ENCODE measurements at places on chromosomes 7 and 10.

DNA sequence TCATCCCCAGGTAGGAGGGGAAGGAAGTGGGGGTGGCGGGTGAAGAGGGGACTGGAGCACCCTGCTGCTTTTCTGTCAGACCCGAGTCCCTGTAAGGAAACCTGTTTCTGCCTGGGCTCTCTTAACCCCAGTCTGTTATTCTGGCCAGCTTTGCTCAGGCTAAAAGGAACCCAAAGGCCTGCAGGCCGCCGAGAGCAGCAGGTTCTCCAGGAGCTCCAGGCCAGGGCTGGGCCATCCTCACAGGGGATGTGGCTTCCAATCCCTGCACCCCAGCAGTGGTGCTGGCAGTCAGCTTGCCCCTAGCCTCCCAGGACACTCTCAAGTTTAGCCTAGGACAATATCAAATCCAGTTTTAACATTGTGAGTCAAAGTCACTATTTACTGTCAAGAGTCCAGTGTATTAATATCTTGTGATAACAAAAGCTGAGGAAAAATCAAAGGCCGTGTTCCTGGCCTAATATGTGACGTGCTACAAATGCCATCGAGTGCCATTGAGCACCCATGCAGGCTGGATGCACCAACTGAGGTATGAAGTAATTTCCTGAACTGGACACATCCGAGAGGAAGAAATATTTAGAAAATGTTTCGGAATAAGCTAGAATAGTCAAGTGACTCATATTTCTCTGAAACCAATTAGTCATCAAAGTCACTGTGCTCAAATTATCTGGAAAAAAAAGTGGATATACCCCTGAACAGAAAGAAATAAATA, 7.0 kb downstream of the PKD1L1 start:
- DNase-seq: no peak

DNA sequence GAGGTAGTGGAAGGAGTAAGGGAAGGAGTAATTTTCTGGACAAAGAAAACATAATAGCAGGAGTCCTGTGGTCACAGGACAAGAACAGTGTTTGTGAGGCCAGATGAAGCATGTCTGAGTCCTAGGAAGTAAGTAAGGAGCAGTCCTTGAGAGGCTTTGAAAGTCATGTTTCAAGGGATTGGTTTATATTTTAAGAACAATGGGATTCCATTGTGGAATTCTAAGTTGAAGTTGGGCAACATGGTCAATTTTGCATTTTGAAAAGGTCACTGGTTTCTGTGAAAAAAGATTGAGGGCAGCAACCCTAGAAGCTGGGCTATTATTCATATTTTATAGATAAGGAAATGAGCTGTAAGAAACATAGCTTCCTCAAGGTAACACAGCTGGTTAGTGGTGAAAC, 10.8 kb upstream of the SLC25A28 start:
- no peak for DNase-seq

GRCh38 chr10:23293145-23293724, 51.4 kb downstream of the C10orf67 start:
- DNase-seq: no peak

- DNase-seq: no peak
Observed at GRCh38 chr7:22589641-22590201, 89.7 kb upstream of the STEAP1B start.

DNA sequence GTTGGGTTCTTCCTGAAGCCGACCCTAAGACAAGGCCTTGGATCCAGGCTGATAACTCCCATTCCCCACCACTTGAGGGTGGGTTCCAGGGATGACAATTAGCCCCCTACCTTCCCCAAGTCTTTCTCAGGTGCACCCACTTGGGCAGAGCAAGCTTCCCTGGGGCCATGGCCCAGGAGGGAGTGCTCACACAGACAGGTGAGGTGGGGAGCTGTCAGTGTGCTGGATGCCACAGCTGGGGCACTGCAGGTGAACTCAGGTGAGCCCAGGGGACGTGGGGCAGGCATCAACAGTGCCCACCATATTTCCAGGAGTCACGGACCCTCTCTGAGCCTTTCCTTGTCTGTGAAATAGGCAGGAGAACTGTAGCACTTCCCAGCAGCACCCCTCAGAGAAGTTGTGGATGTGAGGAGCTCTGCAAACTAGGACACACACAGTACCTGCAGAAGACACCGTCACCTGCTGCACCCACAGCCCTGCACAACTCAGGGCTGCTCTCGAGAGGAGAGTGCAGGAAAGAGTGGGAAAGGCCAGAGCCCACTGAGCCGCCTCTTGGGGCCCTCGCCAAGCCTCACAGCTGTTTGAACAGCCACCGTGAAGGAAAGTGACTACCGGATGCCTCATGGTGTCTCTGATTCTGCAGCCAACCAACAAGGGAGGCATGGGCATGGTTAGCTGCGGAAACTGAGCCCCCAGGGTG, 17.9 kb downstream of the SH3PXD2A start:
- no peak for DNase-seq

- no peak for DNase-seq
Observed at GRCh38 chr10:28676326-28676967, 874 bp upstream of the BAMBI start.

DNA sequence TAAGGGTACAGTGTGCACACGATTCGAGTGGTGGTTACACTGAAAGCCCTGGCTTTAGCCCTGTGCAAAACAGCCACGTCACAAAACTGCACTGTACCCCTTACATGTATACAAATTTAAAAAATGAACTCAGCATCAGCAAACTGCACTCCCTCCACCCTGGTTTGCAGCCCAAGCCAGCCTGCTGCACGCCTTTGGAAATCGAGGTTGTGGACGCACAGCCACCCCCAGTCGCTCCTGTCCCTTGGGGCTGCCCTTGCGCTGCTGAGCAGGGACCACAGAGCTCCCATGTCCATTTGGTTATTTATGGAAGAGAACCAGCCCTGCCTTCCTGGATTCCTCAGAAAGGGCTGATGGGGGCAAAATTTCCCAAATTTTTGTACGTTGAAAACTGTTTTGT, 98.8 kb downstream of the INPP5A start:
- DNase-seq: no peak

GRCh38 chr10:73131301-73131700, 21.0 kb downstream of the NUDT13 start:
- no peak for DNase-seq

DNA sequence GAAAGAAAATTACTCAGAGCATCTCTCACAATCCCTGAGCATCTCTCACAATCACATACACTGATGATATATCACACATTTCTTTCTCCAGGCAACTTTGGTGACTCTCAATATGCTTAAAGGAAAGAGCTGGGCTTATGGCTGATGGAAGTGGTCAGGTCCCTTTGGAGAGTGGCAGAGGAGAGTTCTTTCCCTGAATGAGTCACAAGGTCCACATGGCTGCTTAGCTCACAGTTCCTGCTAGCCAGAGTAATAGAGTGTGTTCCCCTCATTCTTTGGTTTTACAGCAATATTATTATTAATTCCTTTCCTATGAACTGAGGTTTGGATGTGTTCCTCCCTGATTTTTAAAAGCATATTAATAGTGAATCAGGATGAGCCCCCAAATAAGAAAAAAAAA, 287.4 kb downstream of the C7orf25 start:
- DNase-seq: no peak

DNA sequence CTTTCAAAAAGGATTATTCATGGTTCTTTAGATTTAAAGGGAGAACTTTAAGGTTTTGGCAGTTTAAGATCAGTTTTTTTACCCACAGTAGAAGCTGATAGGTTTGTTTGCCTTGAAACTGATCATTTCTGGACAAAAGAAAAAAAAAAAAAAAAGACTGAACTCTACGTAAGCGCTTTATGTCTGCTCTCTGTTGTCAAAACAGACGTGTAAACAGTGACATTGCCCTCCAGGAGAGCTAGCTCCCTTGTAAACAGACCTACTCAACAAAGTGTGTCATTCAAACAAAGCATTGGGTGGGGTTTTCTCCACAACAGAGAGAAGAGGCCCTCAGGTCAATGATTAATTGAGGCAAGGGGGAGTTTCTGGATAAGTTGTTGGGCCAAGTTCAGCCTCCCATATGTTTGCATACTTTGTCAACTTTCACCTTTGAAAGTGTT, 568.1 kb upstream of the LRRN3 start:
- DNase-seq: no peak

DNA sequence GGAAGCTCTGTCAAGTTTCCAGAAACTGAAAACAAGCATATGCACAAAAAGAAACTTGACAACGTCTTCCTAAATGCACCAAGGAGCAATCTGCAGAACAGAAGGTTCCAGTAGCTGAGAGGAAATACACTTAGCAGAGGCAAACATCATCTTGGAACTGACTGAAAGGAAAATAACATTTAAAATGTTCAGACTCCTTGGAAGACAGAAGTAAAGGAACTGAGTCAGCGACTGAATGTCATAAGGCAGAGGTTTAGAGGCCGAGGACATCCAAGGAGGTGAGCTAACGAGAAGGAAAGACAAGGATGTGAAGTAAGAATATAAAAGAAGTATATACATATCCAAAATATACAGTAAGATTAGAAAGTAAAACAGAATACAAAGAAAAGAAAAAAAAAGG, 24.1 kb downstream of the SEMA3D start:
- DNase-seq: no peak

DNA sequence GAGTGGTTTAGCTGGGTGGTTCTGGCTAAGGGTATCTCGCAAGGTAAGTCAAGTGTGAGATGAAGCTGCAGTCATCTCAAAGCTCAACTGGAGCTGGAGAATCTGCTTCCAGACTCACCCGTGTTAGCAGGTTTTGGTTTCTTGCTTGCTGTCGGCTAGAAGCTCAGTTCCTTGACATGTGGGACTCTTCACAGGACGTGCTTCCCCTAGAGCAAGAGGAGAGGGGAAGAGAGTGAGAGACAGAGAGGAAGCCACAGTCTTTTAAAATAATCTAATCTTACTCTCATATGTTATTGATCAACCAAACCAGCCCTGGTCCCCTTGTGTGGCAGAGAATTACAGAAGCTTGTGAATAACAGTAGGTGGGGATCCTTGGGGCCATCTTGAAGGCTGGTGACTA, 199.5 kb downstream of the REEP3 start:
- no peak for DNase-seq

DNA sequence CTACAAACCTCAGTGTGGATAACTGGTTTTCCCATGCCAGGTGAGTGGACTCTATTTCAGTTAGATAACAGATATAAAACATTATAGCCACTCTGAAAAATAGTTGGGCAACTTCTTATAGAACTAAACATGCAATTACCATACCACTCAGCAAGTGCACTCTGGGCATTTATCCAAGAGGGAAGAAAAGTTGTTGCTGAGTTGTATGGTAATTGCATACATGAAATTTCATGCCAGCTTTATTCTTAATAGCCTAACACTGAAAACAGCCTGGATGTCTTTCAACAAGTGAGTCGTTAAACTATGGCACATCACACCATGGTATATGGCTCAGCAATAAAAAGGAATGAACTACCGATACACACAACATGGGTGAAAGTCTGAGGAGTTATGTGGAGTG, 10.6 kb upstream of the UPP1 start:
- no peak for DNase-seq

GRCh38 chr7:22694597-22695207, 32.3 kb upstream of the IL6 start:
- DNase-seq: no peak

GRCh38 chr7:117875566-117875965, 2.3 kb upstream of the CTTNBP2 start:
- no peak for DNase-seq

GRCh38 chr7:726854-727103, 280 bp downstream of the DNAAF5 start:
- no peak for DNase-seq

DNA sequence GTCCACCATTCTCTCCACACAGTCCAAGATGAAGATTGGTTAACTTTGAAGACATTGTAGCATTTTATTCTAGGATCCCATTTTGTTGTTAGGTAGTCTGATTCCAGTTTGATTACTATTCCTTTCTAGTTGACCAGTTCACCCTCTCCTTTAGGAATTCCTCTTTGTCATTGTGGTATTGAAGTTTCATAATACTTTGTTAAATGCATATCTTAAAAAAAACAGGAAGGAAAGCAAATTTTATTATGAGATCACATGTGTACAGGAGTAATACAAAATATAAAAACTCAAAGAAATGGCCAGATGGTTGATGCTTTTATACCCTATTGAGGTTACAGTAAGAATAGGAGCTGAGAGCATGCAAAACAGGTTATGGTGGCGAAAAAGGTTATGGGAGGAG, 15.5 kb upstream of the SEMA3C start:
- no peak for DNase-seq

DNA sequence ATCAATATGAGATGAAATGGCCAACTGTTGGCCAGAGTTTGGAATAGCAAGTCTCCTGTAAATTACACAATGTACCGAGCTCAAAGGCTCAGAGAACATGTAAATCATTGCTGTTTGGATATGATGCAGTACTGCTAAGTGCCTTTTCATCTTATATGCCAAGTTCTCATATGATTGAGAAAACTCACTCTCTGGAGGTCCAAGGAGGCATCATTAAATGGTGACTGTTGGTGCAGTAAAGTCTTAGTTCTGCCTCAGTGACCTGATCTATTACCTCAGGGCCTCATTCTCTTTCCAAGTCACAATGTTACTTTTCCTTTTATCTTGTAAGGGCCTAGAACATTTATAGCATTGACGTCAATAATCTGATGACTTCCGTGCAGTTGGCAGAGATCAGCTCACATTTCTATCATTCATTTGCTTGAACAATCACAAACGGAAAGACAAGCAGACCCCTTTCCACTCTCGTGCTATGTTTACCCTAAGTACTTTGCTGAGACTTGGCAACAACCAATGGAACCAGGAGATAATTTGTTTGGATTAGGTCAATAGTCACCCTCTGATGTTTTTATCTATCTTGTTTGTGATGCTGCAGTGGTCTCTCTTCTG, 32.6 kb upstream of the PDK4 start:
- no peak for DNase-seq

- no peak for DNase-seq
Observed at GRCh38 chr7:85997515-85997914, 646.2 kb upstream of the GRM3 start.

DNA sequence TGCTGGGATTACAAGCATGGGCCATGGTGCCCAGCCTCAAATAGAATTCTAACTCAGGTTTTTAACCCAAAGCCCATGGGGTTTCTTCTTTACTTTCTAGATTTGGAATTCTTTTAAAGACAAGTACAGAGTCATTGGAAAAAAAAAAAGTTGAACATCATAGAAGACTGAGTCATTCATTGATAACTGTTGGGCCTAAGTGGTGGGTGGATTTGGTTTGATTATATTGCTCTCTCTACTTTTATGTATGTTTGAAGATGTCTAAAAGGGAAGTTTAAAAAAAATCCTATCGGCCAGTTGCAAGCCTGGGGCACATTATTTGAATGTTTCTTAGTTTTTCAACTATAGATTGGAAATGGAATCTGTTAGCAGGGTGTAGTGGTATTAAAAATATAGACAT, 49.7 kb downstream of the INPP5F start:
- no peak for DNase-seq

- no peak for DNase-seq
Observed at GRCh38 chr10:31014161-31014875, 17.3 kb downstream of the ZNF438 start.

DNA sequence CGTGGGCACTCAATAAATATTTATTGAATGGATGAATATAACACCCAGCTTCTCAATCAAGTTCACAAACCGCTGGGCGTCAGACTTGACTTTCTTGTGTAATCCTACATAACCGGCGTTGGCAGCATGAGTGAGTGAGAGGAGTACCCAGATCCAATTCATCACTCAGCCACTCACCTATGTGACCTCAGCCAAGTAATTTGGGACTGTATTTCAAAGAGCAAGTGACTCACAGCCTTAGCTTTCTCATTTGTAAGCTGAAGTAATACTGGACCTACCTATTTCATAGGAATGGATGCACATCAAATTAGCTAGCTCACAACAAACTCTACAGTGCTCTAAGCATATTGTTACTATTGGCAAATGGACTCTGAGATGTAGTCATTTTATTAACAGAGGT, 53.8 kb upstream of the FAM204A start:
- DNase-seq: no peak

GRCh38 chr10:17645621-17646345, 1.8 kb downstream of the STAM start:
- no peak for DNase-seq
